ENCODE measurements at places on chromosomes 6 and 20.
A peak's percentile ranks its signal among the peaks of the same experiment; 100 is the strongest.

GRCh38 chr6:156347656-156348055, 429.5 kb upstream of the ARID1B start:
- no peak for DNase-seq

- no peak for DNase-seq
These were observed 9.5 kb downstream of the NCR2 start for GRCh38 chr6:41344876-41345275.

- DNase-seq: no peak
These were observed 140.3 kb downstream of the SYNDIG1 start for GRCh38 chr20:24609757-24610156.

DNA sequence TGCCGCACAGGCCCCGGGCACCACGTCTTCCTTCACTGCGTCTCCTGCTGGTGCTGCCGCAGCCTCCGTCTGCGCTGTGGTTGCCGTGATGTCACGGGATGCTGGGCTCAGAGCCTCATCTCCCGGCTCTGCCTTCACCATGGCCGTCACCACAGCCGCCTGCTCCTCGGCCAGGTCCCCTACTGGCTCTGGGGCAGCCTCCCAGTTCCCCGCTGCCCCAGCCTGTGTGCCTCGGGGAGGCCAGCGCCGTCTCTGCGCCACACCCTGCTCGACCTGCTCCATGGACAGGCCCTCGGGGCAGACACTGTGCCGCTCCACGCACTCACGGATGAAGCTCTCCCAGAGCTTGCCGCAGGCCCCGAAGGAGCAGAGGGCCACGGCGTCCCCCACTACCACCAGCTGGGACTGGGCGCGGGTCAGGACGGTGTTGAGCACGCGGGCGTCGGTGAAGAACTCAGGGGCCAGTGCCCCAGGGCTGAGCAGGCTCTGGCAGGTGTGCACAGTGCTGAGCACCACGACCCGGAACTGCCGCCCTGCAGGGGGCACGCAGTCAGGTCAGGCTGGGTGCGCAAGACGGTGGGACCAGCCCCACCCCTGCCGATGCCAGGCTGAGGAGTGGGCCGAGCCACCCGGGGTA, 8.2 kb downstream of the HELZ2 start:
- no peak for DNase-seq

DNA sequence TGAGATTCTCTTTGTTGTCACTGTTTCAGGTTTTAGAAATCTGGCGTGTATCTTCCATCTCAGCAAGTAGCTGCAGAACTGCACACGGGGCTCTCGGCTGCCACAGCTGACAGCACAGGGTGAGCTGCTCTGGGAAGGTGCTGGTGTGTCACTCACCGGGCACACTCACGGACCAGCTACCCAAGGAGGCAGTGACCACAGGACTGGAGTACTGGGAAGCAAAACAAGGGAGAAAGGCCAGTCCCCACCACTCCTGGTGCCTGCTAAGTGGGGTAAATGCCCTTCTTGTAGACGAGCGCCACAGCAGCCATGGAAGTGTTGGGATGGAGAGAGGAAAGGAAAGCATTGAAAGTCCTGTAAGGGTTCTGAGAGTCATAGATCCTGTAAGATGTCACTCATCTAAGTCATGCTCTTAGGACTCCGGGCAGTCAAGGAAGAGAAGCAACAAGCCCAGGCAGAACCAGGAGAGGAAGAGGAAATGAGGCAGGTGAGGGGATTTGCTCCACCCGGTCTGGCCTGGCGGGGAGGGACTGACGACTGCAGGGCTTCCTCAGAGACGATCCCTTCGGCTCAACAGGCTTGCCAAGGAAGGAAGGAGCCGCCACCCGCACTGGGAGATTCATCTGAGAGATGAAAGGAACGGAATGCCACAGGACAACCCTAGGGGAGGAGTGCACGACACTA, 48.1 kb downstream of the PRDM1 start:
- DNase-seq: no peak

- DNase-seq: no peak
These were observed 3.6 kb upstream of the HINT3 start for GRCh38 chr6:125952764-125953501.

DNA sequence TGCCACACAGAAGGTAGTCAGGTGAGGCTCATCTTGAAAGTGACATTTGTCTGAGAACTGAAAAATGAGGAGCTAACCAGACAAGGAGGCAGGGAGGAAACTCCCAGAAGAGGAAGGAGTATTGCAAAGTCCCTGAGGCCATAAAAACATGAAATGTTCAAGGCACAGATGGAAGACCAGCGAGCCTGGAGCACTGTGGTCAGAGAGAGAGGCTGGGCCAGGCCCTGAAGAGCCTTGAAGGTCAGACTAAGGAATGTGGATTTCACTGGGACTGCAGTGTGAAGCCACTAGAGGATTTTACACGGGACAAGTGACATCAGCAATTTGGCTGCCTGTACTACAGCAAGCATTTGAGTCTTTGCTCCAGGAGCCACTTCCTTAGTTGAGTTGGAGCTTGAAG, 21.1 kb upstream of the TMEM181 start:
- DNase-seq: no peak

DNA sequence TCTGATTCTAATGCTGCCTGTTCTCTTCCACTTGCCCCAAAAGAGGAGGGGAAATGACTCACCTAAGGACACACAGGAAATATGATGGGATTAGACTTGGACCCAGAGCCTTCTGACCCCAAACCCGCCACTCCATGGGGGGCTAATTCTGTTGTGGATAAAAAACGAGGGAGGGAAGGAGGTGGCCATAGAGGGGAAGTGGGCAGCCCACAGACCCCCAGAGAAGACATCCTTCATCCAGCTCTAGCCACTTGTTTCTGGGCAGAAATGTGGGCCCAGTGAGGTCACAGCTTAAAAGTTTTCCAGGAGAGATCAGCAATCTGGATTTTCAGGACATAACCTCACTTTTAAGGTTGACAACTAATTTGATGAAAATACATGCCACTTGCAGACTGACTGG, 202.1 kb downstream of the ANKRD60 start:
- DNase-seq: no peak

- no peak for DNase-seq
These were observed 56.0 kb downstream of the ZDHHC14 start for GRCh38 chr6:157436944-157437336.

GRCh38 chr20:2279253-2279779, 16.5 kb upstream of the TGM3 start:
- peak; percentile 24 for DNase-seq

Measured in inflammatory macrophage treated with lipopolysaccharide for 1 hour (primary cell).